ENCODE measurements at places on chromosomes 4 and X.
A peak's percentile ranks its signal among the peaks of the same experiment; 100 is the strongest.

DNA sequence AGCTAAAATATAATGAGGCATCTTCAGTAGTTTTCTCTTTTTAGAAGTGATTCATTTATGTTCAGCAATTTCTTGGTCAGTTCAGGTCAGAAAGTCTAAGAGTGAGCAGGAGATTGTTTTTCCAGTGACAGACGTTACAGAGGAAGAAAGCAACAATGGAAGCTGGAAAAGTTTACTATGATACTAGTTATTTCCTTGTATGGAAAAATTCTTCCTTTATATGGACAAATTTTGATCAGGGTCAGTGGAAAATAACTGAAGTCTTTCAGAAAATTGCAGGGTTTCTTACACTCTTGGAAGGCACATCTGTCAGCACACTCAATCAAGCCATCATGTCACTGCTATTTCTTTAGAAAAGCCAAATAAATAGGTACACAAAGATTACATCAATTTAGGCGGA lies 1120.7 kb downstream of the FAT4 start:
- no peak for DNase-seq

DNA sequence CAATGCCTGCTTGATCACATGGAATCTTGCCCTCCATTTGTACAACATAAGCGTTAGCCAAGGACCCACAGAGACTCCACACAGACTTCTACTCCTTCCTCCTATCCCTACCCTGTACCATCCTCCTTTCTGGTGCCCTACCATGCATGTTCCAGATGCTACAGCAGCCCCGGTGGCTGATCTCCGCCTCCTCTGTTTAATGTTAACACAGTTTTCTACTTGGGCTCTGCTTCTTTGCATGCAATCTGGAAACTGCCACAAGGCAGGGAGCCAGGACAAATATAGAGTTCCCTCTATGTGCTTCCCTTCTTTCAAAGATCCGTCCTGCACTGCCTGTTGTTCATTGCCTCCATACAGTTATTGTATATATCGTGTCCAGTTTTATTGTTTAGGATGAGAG lies 368.6 kb upstream of the TENM3 start:
- DNase-seq: no peak

DNA sequence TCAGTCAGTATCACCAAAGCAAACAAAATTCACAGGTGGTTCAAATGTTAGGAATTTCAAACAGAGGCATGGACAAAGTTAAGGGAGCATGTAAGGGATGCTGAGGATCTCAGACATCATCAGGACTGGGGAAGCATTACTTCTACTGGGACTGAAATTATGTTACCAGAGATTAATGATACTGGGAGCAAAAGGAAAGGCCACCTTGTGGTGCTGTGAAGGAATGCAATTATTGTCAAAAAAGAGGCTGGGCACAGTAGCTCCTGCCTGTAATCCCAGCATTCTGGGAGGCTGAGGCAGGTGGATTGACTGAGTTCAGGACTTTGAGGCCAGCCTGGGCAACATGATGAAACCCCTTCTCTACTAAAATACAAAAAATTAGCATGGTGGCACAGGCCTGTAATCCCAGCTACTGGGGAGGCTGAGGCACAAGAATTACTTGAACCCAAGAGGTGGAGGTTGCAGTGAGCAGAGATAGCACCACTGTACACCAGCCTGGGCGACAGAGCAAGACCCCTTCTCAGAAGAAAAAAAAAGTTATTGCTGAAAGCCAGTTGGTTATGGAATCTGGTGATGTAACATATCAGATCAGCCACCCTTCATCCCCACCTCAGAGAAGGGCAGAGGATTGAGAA lies 954.3 kb downstream of the PCDH7 start:
- no peak for DNase-seq

DNA sequence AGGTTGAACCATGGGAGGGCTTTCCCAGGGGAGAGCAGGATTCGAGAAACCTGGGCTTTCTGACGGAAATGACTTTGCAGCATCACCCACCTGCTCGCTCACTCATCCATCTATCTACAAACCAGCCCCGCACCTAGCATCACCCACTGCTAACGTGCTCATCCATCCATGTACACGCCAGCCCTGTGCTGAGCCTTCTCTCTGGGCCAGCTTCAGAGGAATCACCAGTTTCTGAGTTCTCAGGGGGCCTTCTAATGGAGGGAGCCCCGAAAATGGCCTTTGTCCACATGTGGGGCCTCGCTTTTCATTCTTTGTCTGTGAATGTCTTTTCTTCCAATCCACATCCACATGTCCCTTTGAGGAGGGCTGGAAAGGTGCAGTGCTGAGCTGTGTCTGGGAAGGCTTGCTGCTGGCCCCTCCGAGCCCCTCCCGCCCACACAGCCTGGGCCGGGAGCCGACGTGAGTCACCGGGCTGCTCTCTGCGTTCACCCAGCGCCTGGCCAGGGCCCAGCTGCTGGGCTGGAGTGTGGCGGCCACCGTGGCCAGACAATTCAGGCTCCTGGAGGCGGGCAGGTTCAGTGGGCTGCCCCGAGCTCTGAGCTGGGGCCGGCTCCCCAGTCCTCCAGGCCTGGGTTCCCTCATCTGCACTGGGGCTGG lies 14.7 kb downstream of the SORCS2 start:
- peak; percentile 58 for DNase-seq

GRCh38 chr4:101439926-101440325 lies 92.6 kb upstream of the PPP3CA start:
- DNase-seq: no peak

DNA sequence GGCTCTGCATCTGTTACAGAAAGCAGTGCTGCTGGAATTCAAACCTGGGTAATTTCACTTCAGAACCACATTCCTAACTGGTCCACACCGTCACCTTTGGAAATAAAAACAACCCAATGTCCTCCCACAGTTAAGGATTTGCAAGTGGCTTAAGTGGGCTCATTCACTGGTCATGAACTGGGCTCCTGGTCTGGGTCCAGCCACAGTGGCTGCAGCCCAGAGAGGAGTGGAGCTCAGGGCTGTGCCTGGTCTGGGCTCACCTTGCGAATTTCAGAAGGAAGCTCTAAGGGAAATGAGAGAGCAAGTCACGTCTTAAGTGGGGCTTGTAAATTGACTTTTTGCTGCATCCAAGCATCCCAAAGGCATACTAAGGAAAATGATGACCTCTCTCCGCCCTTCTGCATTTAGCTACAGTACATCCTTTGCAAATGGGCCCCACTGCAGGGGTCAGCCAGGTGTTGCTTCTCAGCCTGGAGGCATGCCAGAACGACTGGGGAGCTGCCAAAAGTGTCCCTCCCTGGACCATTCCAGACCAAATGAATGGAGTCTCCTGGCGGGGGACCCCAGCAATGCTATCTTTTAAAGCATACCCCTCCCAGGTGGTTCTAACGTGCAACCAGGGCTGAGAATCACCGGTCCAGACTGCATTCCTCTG lies 25.6 kb upstream of the CRMP1 start:
- no peak for DNase-seq

DNA sequence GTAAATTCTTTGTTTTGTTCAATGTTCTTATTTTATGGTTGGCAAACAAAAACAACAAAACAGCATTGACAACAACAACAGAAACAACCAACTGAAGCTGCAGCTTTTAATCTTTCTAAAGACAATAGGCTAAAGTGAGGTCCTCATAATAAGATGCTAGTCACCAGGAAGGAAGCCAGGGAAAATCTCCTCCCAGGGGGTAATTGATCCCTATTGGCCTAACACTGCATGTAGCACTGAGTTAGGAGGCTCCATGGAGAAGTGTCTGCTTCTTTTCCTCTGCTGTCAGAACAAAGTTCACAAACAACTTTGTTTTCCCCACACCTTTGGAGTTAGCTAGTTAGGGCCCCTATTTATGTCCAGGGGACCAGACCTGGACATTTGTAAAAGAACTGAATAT lies 4.7 kb upstream of the LRAT start:
- DNase-seq: no peak

DNA sequence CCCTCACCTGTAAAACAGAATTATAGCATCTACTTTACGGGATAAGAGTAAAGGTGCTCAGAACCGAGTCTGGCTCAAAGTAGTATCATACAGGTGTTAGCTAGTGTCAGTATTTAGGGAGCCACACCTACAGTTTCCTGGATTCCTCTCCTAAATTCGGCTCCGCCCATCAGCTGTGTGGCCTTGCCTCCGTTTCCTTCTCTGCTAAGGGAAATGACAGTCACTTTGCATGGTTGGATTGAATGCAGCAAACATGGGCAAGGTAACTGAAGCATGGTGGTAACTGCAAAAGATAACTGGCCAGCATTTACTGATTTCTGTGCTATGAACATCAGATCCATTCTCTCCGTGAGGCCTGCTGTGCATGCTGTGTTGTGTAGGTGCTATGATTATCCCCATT lies 2.8 kb downstream of the PPP1R3F start:
- DNase-seq: no peak

DNA sequence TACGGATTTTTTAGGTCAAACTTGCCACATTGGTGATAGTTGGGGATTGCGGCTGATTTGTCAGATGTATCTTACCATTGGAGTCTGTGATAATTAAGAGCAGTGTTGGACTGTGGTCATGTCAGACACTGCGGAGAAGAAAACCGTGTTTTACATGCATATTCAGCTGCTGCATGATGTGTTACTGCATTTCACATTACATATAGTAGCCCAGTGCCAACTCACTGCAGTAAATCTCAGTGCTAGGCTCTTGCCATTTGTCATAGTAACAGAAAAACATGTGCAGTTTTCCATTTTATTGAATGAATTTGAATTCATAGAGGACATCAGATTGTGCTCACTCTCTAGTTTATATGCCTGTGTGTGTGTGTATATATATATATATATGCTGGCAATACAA lies 543.7 kb downstream of the IL1RAPL1 start:
- DNase-seq: no peak

GRCh38 chr4:2071912-2072867 lies 13.1 kb downstream of the NAT8L start:
- DNase-seq: peak; percentile 71

GRCh38 chr4:40990899-40991265 lies 223.5 kb downstream of the APBB2 start:
- no peak for DNase-seq

DNA sequence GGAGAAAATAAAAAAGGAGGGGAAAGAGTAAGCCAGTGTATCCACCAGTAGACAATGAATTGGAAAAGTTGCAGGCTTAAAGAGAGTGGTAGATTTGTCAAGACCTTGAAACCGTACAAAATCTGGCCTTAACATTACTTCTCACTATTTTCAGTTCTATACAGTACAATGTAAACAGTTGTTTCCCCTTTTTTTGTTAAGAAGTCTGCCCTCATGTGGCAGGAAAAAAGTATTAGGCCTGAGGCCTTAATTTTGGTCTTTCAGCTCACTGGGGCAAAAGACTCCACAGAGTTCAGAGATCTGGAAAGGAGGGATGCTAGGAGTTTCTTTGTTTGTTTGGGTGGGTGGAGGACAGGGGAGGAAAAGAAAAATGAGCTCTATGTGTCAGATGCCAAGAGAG lies 92.8 kb upstream of the CCDC160 start:
- DNase-seq: no peak

DNA sequence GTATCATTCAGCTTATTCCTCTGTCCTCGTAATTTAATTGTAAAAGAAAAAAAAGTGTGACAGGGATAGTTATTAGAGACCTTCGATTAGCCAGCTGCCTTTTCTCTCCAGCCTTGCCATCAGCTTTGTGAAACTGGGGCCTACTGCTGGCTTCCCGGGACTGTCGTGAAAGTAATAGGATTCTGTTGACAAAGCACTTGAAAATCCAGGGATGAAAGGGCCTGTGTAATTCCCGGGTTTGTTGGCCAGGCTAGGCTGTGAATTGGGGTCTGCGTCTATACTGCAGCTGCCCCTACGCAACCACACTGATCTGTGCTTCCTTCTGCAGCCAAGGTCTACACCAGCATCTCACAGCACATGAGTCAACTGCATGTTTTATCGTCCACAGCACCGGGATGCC lies 120.4 kb upstream of the SCML1 start:
- no peak for DNase-seq

DNA sequence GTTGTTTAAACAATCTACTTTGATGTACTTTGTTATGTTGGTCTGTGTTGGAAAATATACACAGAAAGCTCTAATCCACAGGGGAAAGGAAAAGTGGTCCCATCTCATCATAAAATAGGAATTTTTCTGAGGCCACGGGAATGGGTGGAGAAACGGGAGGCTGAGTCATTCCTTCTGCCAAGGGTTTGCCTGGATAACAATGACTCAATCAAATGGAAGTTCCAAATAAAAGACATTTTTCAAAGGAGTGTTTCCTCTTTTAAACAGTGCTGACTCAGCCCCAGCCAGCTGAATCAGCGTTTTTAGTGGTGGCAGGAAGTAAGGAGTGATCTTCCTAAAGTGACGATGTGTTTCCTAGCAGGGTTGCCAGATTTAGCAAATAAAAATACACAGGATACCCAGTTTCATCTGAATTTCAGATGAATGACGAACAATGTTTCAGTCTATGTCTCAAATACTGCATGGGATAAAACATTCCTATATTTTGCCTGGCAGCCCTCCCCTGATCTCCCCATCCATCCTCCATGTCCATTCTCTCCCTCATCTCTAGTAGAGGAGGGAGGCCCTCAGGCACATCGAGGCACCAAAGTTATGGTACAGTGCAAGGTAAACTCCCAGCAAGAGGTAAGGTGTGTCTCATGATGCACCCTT lies 345.4 kb upstream of the GATB start:
- peak; percentile 66 for DNase-seq

- no peak for DNase-seq
Measured at GRCh38 chr4:5448221-5448620, 260.1 kb downstream of the EVC2 start.

DNA sequence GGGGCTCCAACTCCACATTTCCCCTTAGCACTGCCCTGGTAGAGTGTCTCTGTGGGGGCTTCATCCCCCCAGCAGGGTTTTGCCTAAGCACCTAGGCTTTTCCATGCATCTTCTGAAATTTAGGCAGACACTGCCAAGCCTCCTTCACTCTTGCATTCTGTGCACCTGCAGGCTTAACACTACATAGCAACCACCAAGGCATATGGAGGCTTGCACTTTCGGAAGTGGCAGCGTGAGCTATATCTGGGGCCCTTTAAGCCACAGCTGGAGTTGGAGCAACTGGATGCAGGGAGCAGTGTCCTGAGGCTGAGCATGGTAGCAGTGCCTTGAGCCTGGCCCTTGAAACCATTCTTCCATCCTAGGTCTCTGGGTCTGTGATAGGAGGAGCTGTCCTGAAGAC lies 214.8 kb upstream of the RPL34 start:
- DNase-seq: no peak

GRCh38 chrX:8879750-8880149 lies 78.6 kb upstream of the FAM9A start:
- no peak for DNase-seq

DNA sequence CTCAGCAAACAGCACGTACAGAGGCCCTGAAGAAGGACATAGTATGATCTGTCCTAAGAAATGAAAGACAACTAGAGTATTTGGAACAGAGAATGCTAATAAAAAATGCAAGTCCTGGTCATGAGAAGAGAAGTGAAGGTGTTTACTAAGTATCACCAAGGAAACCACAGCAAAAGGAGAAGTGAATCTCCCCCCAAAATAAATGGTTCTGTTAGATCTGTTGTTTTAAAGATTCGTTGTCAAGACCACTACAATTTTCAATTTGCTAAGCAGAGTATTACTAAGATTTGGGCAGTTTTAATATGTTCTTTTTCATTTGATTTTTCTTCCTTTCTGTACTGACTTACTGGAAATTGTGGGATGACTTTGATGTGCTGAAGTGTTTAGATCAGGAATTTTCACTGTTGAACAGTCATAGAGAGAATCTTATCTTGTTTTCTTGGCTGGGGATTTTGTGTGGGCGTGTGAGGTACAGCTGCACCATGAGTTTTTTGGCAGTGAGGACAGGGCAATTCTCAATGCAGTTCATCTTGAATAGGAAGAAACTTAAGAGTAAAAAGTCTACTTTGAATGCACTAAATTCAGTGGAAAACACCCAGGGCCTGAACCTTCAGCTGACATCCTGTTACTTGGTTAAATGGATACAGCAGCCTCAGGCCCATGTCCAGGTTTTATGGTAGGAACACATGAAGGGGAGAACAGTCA lies 132.2 kb downstream of the STIM2 start:
- DNase-seq: peak; percentile 35

Measured in putamen (tissue), 1 donor.